NCI-H187 treated with DMSO at 0.1 percent for 48 hours (cell line): ENCODE measurements at places on chromosomes 6 and 20.
A peak's percentile ranks its signal among the peaks of the same experiment; 100 is the strongest.

- no peak for DNase-seq
Measured at GRCh38 chr20:37283530-37284195, 5.8 kb upstream of the MANBAL start.

DNA sequence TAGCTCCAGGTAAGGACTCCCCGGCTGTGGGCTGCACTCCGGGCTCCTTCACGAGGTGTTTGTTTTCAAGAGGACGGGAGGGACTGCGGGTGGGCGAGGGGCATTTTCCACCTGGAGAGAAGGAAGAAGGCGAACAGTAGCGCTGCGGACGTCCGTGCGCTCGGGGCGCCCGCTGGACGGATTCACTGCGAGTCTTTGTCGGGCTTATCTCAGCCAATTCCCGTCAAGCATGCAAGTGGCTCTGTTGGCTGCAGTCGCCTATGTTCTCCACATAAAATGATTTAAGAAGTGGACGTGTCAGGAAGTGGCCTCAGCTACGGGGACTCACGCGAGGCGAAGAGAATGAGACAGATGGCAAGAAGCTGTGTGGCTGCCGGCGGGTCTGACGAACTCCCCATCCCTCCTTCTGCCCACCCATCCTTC, 332 bp downstream of the GRIK2 start:
- no peak for DNase-seq

- DNase-seq = no peak
Measured at GRCh38 chr20:35506179-35506578, 23.3 kb downstream of the C20orf173 start.

DNA sequence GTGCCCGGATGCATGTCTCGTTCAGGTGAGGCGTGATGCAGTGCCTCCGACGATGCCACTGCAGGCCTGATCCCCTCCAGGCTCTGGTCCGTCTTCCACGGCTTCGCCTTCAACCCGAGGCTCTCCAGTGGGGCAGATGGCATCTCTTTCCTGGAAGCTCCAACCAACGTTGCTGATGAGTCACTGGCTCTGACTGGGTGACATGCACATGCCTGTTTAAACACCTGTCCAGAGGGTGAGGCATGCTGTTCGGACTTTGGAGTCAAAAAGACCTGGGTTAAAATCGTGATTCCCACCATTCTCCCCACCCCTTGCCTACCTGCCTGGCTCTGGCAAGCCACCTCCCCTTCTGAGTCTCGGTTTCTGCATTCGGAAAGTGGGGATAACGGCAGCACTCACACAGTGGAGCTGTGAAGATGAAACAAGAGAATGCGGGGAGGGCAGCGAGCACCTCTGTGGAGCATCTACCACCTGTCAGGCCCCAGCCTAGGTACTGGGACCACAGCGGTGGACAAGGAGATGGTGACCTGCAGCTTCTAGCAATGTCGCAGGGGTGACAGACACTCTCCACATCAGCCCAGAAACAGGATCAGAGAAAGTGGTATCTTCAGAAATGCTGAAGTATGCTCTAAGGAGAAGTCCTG, 8.5 kb upstream of the EDN3 start:
- DNase-seq = no peak

DNA sequence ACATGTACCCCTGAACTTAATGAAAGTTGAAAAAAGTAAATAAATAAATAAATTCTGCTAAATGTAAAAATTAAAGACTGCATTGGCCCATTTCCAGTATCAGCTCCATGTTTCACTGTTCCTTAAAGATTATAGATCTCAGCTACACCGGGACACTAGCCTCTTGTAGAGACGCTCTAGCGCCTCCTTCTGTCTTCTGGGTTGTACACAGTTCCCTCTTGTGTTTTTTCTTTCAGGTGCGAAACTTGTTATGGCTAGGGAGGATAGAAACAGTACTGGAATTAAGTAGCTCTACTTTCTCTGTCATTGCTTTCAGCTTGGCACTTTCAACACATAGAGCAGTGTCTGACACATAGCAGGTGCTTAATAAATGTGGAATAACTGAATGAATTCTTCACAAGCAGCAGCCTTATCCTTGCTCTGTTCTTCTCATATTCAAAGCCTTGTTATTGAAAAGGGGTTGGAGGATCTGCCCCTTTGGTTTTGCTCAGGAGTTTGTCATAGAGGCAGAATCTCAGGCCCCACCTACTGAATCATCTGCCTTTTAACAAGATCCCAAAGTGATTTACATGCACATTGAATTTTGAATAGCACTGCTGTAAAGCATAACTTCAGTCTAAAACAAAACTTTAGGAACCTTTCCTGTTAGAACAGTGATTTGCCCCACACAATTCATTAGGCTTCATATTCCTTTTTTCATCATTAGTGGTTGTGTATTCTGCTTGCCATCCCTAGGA, 92.3 kb downstream of the FIG4 start:
- DNase-seq = no peak

DNA sequence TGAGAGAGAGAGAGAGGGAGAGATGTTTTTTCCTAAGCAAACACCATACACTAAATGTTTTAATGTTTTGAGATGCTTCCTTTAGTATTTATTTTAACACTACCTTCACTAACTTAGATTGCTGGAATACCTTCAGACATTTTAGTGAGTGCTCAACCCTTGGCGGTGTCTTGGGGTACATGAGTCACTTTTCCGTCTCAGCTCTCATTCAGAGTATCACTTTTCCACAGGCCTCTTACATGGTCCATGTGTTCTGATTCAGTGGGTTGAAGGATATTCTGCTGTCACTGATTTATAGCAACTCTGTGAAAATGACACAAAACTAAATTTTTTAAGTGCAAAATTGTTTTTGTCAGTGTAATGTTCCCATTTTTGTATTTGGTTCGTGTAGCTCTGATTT, 217.9 kb downstream of the CLVS2 start:
- DNase-seq = no peak

DNA sequence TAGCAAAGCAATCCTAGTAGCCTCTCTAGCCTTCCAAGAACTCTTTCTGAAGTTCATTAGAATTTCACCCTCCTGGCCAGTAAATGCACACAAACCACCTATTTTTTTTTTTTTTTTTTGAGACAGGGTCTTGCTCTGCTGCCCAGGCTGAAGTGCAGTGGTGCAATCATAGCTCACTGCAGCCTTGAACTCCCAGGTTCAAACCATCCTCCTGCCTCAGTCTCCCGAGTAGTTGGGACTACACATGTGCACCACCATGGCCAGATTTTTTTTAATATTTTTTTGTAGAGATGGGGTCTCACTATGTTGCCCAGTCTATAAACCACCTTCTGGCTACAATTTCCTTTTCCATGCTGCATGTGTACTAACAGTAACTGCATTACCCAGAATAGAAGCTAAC, 301.3 kb downstream of the ZNF217 start:
- no peak for DNase-seq

- no peak for DNase-seq
Measured at GRCh38 chr6:105611606-105612005, 208.7 kb upstream of the PREP start.

DNA sequence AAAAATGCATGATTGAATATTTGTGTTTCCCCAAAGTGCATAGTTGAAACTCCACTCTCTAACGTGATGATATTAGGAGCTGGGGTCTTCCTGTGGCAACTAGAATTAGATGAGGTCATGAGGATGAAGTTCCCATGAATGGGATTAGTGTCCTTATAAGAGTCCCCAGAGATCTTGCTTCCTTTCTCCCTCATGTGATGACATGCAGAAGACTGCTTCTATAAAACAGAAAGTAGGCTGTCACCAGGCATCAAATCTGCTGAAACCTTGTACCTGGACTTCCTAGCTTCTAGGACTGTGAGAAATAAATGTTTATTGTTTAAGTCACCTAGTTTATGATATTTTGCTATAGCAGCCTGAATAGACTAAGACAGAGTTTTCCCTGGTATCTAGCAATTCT, 586.5 kb upstream of the EPHA7 start:
- no peak for DNase-seq

DNA sequence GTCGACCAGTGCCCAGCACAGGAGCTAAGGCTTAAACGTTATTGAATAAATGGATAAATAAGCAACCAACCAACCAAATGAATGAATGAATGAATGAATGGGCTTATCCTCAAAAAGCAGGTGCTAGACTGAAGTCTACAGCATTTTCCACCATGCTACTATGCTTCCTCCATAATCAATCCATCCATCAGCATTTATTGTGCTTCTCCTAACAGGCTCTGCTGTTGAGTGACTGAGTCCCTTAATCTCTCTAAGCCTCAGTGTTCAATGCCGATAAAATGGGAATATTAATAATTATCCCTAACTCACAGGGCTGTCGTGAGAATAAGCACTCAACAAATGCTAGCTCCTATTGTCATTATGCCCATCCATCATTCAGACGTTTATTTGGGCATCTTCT, 4.6 kb upstream of the NOL4L start:
- DNase-seq = no peak

DNA sequence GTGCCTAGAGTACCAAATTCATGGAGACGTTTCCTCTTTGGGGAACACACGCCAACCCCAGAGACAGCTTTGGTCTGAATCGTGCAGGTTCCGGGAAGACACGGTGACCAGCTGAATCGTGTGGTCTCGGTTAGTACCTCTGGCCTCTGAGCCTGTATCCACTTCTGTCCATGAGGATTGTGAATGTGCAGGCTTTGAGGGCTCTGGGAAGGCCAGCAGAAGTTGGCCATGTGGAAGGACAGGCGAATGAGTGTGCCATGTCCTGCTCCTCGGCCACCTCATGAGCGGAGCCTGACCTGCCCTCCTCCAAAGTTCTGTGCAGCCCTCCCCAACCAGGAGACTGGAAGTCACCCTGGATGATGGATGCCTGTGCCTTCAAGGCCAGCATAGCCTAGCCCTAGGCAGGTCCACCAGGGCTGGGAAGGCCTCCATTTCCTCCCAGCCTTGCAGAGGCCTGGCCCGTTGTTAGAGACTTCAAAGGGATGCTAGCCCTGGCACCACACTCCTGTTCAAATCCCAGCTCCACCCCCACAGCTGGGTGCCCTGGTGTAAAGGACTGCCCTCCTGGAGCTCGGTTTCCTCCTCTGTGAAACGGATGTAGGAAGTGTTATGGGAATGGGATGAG, 1.7 kb upstream of the TMEM74B start:
- DNase-seq = no peak

- DNase-seq = no peak
Measured at GRCh38 chr6:73927421-73927820, 231.4 kb downstream of the CD109 start.

- DNase-seq = no peak
Measured at GRCh38 chr6:41922154-41922553, 855 bp downstream of the BYSL start.

DNA sequence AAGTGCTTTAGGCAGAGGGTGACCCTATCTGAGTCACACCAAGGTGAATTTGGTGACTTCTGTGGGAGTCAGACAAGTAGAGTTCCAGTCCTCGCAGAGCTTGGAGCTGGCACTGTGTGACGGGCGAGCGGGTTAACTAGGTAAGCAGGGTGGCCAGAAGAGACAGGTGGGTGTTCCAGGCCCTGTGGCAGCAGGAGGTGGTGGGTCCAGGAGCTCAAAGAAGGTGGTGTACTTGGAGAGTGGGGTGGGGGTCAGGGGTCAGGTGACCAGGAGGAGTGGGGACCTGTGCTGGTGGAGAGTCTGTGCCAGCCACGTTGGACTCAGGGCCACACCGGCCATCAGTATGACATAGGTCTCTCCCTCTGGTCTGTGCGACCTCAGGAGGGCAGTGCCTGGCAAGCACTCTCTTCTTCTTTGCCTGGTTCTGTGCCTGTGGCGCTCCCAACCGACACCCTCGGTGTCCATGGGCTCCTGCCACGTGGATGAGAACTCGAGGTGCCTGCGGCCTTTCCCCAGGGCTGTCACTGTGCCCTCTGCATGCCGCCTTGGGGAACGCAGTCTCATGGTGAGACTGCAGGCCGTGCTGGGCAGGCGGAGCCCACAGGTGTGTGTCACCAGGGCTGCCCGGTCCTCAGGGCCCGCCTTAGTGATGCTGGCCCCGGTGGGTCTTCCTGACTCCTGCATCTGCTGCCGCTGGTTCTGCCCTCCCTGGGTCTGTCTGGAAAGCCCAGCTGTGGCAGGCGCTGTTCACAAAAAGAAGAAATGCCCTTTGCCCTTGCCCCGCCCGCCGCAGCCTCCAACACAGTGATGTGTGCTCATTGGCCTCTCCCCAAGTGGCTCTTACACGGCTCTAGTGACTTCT, 1.6 kb downstream of the MRGBP start:
- no peak for DNase-seq

DNA sequence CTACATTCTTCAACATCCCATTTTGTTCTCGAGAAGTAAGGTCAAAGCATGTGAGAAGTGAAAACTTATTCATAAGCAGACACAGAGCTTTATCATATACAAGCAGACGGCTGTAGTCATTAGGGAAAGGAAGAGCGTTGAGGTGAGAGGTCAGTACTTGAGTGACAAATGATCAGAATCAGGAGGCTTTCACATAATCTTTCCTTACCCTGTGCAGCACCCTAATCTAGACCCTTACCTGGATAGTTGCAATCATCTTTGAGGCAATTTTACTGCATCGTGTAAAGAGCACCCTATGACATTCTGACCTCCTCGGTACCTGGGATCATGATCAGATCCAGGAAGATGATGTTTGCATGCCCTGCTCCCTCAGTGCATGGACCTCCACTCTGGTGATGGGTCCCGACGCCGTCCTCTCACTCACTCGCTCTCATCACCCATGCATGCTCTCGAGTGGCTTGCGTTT, 62.7 kb downstream of the RNF182 start:
- no peak for DNase-seq

- no peak for DNase-seq
Measured at GRCh38 chr20:39676241-39676640, 714.1 kb downstream of the DHX35 start.

DNA sequence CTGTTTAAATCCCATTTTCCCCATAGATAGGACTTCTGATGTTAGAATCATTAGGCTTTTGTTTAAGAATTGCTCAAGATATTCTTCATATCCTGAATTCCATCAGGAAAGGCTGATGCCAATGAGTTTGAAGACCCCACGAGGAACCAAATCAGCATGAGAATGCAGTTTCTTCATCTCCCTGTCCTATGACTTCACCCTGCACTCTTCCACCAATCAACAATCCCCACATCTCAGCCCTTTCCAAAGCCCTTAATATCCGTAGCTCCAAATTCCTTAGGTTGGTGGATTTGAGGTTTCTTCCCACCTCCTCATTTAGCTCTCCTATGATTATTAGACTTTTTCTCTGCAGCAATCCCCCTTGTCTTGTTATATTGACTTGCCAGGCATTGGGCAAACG, 88.3 kb upstream of the PRND start:
- no peak for DNase-seq

- no peak for DNase-seq
Measured at GRCh38 chr6:145963216-145964068, 716 bp downstream of the SHPRH start.

GRCh38 chr6:41374618-41375590, 39.5 kb downstream of the NCR2 start:
- no peak for DNase-seq

GRCh38 chr6:140130074-140130473, 755.6 kb upstream of the CITED2 start:
- DNase-seq = no peak

DNA sequence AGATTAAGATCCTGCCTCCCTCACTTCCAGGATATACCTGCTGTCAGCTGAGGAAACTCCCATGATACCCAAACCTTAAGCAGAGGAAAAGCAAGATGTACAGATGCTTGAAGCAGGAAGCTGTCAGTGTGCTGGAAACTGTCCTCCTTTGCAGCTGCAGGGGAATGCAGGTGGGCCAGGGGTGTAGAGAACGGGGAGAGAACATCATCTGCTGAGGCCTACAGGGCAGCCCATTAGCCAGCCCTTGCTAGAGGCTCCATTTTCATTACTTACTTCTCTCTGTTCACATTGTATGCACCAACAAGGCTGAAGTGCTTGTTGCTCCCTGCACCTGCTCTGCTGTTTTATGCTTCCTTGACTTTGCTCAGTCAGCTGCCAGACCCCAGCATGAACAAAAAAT, 119.1 kb downstream of the PRND start:
- DNase-seq = peak; percentile 45

- DNase-seq = no peak
Measured at GRCh38 chr20:13661070-13661685, 22.4 kb upstream of the TASP1 start.
